ENCODE measurements at places on chromosomes 13 and 19.

- no peak for DNase-seq
Observed at GRCh38 chr19:54790711-54791110, 12.7 kb upstream of the KIR2DL4 start.

GRCh38 chr19:1650650-1651567 lies 1.5 kb downstream of the TCF3 start:
- DNase-seq: no peak

GRCh38 chr13:40613192-40613818 lies 53.1 kb downstream of the FOXO1 start:
- no peak for DNase-seq

GRCh38 chr13:22761709-22762108 lies 419.1 kb upstream of the SGCG start:
- no peak for DNase-seq

DNA sequence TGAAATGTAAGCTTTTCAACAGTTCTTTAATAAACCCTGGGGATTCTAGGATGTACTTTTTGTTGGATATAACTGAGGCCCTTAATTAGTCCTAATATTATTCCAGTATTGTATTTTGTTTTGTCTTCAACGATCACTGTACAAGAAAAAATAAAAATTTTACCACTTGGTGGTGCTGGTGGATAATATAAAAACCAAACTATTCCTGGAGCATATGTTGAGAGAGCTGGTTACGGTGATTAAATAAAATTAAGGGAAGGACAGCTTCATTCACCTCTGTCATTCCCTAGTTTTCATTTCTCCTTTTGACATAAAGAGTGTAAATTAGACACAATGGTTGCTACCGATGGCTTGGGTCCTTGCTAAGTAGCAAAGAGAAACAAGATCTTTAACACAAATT lies 598.6 kb upstream of the PCDH20 start:
- DNase-seq: no peak

DNA sequence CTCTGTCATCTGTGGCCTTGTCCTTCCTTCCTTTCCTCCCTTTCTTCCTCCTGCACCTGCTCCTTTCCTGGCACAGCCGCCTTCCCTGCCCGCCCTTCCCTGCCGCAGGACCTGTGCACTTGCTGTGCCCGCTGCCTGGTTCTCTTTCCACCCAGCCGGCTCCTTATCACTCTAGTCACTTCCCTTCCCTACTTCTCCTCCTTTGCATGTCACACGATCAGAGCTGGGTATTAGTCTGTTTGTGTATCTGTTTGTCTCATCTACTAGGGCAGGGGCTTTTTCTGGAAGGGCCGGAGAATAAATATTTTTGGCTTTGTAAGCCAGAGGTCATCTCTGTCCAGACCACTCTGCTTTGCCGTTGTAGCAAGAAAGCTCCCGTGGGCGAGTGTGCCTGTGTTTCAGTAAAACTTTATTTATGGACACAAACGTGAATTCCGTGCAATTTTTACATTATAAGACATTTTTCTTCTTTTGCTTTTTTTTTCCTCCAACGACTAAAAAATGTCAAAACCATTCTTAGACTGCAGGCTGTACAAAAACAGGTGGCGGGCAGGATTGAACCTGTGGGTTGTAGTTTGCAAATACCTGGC lies 6.1 kb downstream of the KDM4B start:
- DNase-seq: no peak

GRCh38 chr19:1910177-1910576 lies 5.0 kb downstream of the ADAT3 start:
- peak; percentile 19 for DNase-seq

DNA sequence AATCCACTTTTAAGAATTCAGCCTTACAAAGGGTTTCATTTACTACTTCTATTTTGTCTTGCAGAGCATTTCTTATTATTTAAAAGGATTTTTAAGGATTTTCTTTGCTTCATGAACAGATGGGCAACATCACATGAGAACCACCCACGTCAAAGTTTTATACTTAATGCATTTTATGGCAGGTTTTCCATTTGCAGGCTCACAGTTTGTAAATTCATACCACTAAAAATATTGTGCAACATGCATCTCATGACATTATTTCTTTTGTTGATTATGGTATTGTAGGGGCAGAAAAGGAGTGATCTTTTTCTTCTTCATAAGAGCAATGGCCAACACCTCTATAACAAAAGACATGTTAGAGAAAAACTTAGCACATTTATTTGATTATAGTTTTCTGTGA lies 554.0 kb upstream of the SPRY2 start:
- no peak for DNase-seq

GRCh38 chr13:28637714-28638355 lies 21.1 kb upstream of the POMP start:
- no peak for DNase-seq

DNA sequence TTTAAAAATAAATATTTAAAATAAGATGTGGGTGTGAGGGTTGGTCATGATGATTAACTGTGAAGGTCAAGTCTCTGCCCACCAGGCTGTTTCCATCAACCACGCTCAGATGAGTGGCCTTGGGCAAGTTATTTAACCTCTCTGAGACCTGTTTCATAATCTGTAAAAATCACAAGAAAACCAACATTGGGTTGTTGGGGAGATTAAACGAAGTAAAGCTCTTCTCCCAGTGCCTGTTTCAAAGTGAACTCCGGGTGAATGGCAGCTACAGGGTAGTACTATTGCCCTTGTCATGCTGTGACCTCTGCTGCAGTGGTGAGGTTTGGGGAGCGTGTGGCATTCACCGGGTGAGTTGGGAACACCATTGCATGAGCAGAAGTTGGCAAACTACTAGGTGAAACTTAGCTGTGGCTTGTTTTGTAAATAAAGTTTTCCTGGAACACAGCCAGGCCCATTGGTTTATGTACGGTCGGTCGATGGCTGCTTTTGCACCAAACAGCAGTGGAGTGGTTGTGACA lies 153.2 kb downstream of the USP12 start:
- no peak for DNase-seq

DNA sequence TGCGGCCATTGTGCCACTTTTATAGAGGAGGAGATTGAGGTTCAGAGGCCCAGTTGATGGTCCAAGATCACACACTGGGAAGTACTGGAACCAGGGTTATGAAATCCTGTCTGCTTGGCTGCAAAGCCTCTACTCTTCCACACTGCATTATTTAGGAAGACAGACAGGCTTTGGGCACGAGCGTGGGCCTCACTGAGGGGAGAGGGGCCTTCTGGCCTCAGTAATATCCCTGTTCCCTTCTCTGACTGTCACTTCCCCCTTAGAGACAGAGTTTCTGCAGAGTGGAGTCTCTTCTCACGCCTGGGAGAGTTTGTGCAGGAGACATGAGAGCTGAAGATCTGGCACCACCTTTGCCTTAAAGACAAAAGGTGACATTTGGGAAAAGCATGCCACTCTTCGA lies 49.0 kb upstream of the PNMA8B start:
- DNase-seq: no peak

- no peak for DNase-seq
Observed at GRCh38 chr19:29623726-29624488, 17.8 kb downstream of the POP4 start.

- DNase-seq: no peak
Observed at GRCh38 chr13:72953391-72953965, 105.3 kb upstream of the KLF5 start.

GRCh38 chr13:78317030-78317429 lies 286.3 kb downstream of the POU4F1 start:
- no peak for DNase-seq

DNA sequence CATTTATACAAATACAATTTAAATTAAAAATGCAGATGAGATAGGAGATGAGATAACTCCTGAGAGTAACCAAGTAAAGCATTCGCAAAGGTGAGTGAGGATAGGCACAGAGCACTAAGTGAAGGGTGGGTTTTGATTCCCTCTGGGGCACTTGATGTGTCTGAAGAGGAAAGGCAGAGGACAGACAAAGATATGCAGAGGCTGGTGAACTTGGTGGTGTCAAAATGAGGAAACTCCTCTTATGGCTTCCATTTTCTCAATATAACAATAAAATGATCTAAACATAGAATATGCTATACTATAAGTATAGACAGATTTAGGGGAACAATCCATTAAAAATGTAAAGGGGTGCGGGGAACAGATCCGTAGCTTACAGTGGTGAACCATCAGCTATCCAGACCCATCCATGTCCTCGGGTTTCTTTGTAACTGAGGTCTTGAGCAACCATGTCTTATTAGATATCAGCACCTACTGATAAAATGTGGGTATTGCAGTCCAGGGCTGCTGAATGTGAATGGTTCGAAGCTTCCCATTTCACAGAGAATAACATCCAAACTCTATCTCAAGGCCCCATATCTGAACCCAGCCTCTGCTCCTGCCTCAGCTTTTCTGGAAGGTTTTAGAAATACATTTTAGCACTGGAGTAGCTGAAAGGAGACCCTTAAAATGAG lies 73.9 kb upstream of the SLC10A2 start:
- DNase-seq: no peak

GRCh38 chr13:110268061-110268460 lies 38.9 kb downstream of the COL4A1 start:
- DNase-seq: no peak
